Epithelial cell of esophagus (primary cell): ENCODE measurements at places on chromosomes 5 and 9.

- peak; percentile 44 for DNase-seq
Observed at GRCh38 chr9:72154468-72155285, 5.4 kb downstream of the GDA start.

- no peak for DNase-seq
Observed at GRCh38 chr5:126235628-126236027, 187.6 kb upstream of the GRAMD2B start.

- DNase-seq: no peak
Observed at GRCh38 chr9:114077162-114077837, 800 bp downstream of the AMBP start.

DNA sequence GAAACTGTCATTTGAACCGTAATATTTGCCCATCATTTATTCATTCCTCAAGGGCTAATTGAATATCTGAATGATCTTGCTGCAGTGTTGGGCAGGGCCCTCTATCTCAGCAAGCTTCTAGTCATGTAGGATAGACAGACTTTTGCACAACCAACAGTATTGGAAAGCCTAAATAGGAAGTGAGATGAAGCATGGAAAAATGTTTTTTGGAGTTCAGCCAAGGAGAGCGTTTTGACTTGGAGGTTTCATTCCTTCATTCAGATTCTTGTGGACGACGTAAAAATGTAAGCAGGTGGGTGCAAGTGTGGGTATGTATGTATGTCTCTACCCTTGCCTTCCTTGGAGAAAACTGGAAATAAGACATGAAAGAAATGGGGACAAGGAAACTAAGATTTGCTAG lies 15.5 kb downstream of the DAPK1 start:
- DNase-seq: no peak

- DNase-seq: no peak
Observed at GRCh38 chr5:139930406-139930805, 112.7 kb downstream of the NRG2 start.

- DNase-seq: peak; percentile 20
Observed at GRCh38 chr5:35415309-35415708, 185.0 kb upstream of the PRLR start.

- no peak for DNase-seq
Observed at GRCh38 chr9:88503081-88503844, 31.7 kb upstream of the NXNL2 start.

DNA sequence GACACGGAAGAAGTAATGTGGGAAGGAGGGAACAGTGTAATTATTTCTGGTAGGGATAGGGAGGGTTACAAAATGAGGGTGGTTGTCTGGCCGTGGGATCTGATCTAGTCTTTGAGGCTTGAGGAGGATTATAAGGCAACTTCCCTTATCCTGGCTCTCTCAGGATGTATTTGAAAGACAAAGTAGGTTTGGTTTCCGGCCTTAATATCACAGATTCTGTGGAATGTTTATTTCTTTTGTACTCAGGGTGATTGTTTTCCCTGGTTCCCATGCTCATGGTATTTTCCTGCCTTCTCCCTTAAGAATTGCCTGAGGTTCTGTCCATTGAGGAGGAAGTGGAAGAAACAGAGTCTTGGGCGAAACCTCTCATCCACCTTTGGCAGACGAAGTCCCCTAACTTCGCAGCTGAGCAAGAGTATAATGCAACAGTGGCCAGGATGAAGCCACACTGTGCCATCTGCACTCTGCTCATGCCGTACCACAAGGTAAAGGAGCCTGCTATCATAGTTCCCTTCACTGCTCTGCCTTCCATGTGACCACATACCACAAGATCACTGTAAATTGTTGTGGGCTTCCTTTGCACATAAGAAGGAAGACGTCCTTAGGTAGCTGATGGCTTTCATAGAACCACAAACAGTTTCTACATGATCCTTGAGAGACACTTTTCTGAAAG lies 253.8 kb downstream of the KDM4C start:
- DNase-seq: no peak
